Fibroblast of lung (primary cell): ENCODE measurements at places on chromosomes 11 and 22. TPM values are rescaled to one million over a fixed set of nuclear protein-coding genes. Genes with fewer than 3 reads are reported as not detected.

- no peak overlapping the region for H3K4me3 ChIP-seq
- no peaks in the 10 kb centered on the region for H3K27me3 ChIP-seq
- no peak for DNase-seq
- no peaks in the 10 kb centered on the region for H3K36me3 ChIP-seq
- no peak overlapping the region for H3K27ac ChIP-seq
Observed at GRCh38 chr11:58880625-58881024, 36.1 kb upstream of the GLYATL2 start.

DNA sequence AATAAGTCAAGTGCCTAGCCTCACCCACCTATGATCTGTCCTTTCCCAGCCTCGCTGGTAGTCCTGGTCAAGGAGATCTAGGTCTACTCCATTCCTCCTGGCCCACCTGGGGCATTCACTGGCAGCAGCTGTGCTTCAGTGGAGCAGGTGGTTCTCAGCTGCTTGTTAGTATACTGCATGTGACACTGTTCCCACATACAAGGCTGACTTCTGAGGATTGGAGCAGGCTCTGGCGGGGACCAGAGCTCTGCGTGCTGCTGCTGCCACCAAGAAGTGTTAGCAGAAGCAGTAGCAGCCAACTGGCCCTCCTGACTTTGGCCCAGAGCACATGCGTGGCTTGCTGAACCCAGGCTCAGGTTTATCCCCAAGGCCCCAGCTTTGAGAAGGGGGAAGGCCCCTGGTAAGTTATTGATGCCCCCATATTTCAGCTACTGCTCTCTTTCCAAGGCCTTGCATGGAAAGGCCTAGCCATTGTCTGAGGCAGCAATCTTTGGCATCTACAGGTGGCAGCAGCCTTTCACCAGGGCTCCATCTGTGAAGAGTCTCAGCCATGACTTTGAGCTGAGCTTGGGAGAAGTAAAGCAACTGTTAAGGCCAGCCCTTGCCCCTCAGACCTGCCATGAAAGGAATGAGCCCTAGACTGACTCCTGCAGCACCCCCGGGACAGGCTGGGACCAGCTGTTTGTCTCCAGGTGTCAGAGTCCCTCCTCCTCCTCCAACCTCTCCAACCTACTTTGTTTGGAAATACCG, 26.5 kb downstream of the ARHGAP1 start:
- H3K36me3 ChIP-seq: peaks cover 14% of the 10 kb centered on the region
- DNase-seq: no peak
- no peak overlapping the region for H3K27ac ChIP-seq
- H3K4me3 ChIP-seq: no peak overlapping the region
- no peaks in the 10 kb centered on the region for H3K27me3 ChIP-seq

Gene GAB2
- 12.8 and 14.0 TPM in 2 replicates for total RNA-seq

Gene BIRC3
- 3.3 TPM in 2 replicates for total RNA-seq
